ENCODE measurements at places on chromosomes 5 and 9.

DNA sequence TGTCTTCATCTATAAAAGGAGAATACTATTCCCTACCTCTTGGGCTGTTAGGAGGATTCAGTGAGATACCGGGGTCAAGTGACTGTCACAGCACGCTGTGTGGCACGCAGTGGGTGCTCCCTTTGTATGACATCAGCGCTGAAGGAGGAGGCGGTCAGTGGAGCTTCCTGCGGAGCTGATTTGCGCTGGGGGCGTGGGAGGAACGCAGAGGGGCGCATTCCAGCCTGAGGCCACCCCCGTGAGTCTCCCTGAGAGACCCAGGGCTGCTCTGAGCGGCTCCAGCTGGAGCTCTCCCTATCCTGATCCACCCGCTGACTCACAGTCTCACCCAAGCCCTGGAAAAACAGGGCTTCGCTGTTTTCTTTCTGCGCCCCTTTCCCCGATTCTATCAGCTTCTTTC lies 24.3 kb upstream of the NEURL1B start:
- DNase-seq, result no peak

DNA sequence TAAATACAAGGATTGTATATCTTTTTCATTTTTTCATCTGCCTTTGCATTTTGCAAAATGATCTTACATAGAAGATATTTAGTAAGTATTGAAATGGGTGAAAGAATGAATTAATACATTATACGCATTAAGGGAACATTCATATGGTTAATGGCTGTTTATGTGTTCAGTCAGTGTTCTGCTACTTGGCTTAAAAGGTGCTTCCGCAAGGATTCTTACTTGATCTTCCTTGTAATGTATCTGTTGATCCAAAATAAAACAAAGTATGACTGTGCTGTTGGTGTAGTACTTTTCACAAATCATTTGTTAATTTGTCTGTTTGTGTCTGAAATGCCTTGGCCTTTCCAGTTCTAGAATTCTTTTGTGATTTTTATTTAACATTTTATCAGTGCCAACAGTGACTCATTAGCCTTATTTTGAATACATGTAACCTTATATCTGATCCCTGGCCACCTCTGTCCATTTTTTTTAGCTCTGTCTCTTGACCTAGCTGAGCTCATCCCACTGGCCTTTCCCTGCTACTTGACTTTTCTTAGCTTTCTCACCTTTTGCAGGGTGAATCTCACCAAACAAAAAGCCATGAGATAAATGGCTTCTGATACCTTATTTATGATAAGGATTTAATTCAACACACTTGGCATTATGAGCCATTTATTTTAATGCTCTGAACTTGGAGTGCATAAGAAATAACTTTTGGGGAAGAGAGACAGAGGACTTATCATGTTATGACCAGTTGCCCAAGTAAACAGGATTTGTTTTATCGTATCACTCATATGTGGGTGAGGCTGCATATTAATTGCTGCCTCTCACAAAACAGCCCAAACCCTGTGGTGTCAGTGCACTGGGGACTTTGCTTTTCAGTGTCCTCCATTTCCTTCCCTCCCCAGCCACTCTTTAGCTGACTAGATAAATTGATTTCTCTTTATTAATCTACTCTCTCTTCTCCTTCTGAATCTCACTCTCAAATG lies 340.3 kb downstream of the KDM4C start:
- no peak for DNase-seq

- no peak for DNase-seq
Measured at GRCh38 chr5:143147383-143147782, 256.1 kb downstream of the NR3C1 start.

DNA sequence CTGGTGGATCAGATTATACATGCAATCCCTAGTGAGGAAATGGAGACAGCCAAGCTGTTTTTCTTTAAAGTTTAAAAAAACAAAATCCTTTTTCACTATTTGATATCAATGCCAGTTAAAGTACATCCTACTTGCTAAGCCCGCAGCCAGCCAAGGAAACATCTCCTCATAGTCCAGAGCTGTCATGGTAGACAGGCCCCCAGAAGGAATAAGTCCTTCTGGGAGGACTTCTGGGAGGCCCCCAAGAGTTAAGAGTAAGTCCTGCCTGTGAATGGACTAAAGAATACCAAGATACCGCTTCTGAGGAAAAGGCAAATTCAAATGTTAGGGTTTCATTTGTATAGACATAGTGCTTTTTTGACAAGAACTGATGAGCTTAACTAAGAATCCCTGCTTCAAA lies 38.3 kb downstream of the MOCS2 start:
- no peak for DNase-seq

- DNase-seq, result no peak
Measured at GRCh38 chr5:11234501-11234911, 473.5 kb upstream of the DAP start.

GRCh38 chr5:132466433-132467286 lies 23.9 kb downstream of the IRF1 start:
- DNase-seq, result peak; percentile 71

DNA sequence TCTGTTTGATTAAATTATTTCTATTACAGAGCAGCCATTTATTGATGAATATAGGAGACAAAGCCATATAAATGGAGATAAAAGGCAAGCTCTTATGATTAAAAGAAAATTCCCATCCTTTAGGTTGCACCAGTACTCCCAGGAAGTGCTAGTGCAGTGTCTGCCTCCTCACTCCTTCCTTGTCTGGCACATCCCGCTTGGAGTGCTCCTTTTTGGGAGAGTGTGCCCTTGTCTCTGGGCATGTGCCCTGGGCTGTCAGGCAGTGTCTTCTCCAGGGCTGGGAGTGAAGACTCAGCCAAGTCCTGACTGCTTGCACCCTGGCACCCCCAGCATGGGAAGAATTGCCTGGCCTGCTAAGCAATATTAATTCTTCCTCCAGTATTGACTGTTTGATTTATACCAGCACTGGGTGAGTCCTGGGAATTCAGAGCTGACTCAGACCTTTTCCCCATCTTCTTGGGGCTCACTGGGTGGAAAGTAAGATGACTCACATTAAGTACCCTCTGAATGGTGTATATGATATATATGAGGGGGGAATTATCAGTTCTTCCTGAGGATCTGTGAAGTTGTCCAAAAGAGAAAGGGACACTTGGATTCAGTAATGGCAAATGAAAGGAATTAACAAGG lies 62.1 kb downstream of the ZSWIM6 start:
- DNase-seq, result no peak

DNA sequence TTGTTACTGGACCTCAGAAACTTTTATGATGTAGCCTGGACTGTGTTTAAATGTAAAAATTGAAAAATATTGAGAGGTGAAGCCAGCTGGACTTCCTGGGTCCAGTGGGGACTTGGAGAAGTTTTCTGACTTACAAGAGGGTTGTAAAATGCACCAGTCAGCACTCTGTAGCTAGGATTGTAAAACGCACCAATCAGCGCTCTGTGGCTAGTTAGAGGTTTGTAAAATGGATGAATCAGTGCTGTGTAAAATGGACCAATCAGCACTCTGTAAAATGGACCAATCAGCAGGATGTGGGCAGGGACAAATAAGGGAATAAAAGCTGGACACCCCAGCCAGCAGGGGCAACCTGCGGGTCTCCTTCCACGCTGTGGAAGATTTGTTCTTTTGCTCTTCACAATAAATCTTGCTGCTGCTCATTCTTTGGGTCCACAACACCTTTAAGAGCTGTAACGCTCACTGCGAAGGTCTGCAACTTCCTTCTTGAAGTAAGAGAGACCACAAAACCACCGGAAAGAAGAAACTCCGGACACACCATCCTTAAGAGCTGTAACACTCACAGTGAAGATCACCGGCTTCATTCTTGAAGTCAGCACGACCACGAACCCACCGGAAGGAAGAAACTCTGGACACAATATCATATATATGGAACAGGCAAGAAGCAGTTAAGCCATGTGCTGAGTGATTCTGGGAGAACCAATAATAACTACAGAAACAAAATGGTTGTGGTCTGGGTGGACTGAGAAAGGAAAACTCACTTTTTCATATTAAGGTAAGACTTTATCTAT lies 201.3 kb downstream of the GABRG2 start:
- DNase-seq, result no peak

- DNase-seq, result no peak
Measured at GRCh38 chr5:127236254-127236653, 54.3 kb upstream of the MEGF10 start.

- no peak for DNase-seq
Measured at GRCh38 chr5:60727033-60727679, 27.2 kb upstream of the DEPDC1B start.

DNA sequence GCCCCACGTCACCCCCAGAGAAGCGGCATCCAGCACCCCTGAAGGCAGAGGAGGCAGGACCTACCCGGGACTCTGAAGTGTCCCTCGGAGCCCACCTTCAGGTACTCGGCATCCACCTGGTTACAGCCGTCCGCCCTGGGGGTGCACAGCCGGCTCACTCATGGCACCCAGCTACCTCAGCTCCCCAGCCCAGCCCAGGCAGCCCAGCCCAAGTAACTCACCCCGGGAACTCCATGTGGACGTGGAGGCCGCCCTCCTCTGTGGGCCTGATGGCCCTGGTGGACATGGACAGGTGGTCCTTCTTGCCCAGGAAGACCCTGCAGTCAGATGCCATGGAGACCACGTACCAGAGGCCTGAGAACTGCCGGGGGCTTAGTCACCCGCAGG lies 676 bp downstream of the LCN15 start:
- no peak for DNase-seq

DNA sequence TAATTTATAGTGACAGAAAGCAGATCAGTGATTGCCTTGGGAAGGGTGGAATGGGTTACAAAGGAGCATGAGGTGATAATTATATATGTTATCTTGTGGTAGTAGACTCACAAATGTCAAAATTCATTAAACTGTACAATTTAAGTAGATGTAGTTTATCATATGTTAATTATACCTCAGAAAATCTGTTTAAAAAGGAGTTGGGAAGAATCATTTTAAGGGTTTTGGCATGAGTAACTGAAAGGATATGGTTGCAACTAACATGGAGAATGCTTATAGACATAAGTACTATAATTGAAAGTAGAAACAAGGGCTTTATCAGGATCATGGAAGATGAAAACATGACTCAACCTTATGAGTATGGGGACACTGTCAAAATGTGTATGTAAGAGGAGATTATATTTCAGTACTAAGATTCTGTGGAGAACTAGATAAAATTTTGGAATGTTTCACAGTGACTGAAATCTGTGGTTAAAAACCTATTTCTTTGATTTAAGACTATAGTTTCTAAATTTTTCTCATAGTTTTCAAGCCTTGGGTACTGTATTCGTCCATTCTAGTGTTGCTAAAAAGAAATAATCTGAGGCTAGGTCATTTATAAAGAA lies 73.3 kb downstream of the FCHO2 start:
- no peak for DNase-seq

GRCh38 chr5:170650850-170651249 lies 132.7 kb upstream of the GABRP start:
- DNase-seq, result no peak

DNA sequence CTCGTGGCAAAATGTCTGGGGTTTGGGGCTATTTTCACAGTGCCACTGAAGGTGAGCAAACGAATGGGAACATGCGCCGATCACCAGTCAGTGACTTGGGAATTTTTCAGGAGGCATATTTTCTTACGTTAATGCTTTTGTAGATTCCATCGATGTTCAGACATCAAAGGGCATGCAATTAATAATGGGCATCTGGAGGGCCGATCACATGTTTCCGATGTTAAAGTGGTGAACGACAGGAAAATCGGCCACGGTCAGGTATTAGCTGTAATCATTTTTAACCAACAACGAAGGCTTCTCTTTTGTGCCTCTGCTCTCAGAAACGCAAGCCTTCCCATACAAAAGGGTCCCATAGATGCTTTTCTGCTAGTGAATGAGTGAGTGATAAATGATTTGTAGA lies 155.0 kb upstream of the PITX1 start:
- no peak for DNase-seq

DNA sequence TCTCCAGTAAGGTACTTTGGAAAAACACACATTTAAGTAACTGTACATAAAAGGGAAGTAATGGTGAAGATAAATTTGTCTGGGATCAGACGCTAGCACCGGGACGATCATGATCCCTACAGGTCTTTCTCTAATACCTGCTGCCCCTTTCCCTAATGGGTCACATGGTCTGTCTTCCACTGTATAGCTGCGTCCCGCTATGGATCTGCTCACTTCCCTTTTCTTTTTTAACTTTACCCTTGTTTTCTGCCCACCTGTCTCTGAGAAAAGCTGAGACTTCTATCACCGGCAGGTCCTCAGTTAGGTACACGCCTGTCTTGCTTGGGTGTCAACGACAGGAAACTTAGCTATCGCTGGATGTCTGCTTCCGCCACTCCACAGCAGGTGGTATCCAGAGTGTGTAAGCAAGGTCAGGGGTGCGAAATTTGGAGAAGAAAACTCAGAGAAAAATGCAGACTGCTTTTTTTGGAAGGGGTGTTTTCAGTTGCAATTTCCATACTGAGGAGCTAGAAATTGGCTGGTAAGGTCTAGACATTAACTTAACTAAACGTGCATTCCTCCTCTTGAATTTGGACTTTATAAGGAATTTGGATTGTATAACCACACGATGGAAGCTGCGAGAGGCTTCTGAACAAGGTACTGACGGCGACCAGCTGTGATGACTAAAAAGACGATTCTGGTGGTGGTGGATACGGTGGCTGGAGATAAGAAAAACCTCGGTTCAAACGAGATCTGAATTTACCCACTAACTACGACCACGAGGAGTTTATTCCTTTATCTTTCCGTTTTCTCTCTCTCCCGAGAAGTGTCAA lies 1.1 kb upstream of the ICE1 start:
- DNase-seq, result no peak

GRCh38 chr5:113358696-113359095 lies 76.1 kb downstream of the TSSK1B start:
- no peak for DNase-seq

- DNase-seq, result no peak
Measured at GRCh38 chr5:583645-584044, 28.5 kb upstream of the CEP72 start.

DNA sequence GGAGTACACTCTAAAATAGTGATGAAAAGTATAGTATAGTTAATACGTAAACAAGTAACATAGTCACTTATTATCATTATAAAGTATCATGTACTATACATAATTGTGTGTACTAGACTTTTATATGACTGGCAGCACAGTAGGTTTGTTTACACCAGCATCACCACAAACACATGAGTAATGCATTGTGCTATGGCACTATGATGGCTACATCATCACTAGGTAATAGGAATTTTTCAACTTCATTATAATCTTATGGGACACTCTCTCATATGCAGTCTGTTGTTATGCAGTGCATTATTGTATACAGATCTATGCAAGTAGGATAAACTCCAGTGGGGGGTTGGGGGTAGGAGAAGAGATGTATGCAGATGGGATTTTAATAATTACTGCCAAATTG lies 52.7 kb upstream of the ELL2 start:
- DNase-seq, result no peak

- DNase-seq, result no peak
Measured at GRCh38 chr5:80884086-80884813, 75.9 kb upstream of the RASGRF2 start.

- no peak for DNase-seq
Measured at GRCh38 chr5:142971303-142972013, 201.3 kb downstream of the ARHGAP26 start.

DNA sequence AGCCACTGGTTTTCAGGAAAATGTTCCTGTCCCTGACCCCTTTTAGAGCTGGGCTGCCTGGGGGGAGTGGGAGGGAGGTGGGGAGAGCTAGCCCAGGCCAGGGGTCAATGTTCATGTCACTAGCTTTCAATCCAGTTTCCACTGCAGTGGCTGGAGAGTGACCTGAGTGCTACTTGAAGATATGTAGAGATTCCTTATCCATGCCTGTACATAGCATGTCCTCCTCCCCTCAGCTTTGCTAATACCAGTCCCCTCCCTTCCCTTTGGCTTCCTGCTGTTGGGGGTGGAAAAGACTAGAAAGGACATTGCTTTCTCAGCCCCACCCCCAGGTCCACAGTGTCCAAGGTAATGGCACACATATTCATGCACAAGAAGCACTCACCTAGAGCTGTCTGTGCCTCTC lies 7.8 kb downstream of the DNAJB5 start:
- no peak for DNase-seq
